ENCODE measurements at places on chromosomes 5 and 9.

DNA sequence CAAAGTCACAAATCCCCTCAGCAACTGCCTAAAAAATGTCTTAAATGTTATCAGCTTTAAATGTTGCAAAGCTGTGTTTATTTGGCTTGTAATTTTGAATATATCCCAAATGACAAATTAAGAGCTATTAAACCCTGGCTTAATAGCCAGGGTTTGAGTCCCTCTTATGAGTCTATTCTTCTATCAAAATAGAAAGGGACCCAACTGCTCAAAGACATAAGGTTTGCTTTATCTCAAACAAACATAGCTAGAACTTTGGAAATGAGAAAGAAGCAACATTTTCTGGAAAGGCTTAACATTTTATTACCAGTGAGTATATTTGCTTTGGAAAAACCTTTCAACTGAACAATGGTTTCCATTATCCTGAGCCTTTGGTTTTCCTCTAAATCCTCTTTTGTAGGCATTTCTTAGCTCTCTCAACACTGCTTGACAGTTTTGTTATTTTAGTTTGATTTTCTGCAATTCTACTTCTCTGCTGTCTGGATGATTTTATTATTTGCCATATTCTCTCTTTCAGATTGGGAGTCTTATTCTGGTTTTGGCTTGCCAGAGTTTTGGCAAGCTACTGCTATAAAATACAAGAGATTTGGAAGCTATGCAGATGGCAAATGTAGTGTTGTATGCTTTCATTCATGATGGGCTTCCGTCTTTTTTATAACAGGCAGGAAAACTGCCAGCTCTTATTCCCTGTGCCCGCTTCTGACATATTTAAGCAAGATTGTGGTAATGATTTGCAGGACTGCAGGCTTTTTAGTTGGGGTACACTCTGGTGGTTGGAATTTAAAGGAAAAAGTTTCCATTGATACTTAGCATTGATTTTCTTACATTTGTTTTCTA is 734.9 kb downstream of the DTWD2 start:
- DNase-seq, result no peak

DNA sequence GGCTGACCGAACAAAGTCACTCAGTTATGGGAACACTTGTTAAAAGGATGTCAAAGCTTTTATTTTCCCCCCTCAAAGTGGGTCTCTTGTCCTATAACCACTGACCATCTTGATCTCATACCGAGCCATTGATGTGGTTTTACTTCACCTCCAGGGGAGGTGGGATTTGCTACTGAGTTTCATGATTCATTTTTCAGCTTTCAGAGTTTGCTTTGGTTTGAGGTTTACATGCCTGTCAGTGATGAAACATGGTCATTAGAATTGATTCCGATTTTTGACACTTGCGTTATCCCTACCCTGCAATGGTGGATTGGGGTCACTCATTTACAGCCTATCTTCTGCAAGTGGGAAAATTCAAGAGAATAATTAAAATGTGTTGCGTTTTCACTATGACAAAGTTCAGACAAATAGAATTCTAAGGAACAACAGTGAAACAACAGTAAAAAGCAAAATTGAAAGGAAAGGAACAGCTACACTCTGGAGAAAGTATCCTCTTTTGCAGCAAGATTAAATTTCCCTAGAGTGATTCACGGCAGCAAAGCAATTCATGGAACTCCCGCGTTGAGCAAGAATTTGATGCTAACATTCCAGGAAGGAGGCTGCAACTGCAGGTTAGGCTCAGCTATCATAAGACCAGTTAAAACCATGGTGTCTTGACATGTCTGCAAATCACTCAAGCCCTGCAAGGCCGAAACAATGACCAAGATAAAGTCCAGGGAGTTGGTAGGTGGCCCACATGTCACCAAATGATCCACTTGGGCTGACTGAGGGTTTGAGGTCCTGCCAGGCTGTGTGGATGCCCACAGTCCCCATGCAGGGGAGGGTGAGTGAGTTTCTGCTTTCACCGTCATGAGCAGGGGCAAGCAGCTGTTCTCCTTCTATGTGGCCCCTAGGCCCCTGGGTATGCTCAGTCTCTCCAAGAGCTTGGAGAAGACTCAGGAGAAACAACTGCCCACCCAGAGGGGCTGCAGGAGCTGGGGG is 9.4 kb downstream of the GADD45G start:
- DNase-seq, result no peak

GRCh38 chr9:98906273-98907040 is 37.2 kb upstream of the COL15A1 start:
- DNase-seq, result no peak

DNA sequence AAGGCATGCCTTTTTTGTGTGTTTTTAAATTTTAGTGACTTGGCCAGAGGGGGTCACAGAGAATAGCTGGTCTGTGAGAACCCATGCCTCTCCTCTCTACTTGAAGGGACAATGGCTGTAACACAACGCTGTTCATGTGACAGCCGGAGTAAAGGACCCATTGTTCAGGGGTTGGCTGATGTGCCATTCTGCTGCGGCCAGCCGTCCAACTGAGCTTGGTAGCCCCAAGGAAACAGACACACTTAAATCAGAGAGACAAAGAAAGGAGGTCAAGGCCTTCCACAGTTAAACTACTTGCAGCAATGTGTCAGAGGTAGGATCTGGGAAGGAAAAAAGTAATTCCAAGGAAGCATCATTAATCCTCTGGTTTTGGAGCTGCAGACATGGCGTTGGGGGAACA is 8.1 kb downstream of the MEGF10 start:
- no peak for DNase-seq

- DNase-seq, result no peak
These were observed 5.0 kb upstream of the SNAPC3 start for GRCh38 chr9:15417626-15418025.

GRCh38 chr5:168575391-168576372 is 3.5 kb downstream of the PANK3 start:
- no peak for DNase-seq

GRCh38 chr9:133605856-133606707 is 3.1 kb downstream of the FAM163B start:
- no peak for DNase-seq

- no peak for DNase-seq
These were observed 597.7 kb downstream of the CCDC171 start for GRCh38 chr9:16150501-16150900.

DNA sequence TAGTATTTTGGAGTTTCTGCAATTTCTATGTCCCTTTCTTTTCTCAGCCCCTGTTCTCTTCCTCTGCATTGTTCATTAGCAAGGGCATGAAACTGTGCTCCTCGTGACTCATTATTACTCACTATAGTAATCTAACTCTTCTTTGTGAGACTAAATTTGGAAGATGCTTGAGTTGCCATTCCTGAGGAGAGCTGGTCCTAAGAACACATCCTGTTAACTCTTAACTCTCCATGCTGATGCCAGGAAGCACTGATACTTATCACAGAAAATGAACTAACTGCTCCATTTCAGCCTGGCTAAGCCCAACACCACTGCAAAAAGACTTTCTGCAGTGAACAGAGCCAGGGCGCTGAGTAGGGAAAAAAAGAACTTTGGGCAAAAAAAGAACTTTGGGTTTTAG is 10.6 kb upstream of the CSNK1A1 start:
- no peak for DNase-seq

DNA sequence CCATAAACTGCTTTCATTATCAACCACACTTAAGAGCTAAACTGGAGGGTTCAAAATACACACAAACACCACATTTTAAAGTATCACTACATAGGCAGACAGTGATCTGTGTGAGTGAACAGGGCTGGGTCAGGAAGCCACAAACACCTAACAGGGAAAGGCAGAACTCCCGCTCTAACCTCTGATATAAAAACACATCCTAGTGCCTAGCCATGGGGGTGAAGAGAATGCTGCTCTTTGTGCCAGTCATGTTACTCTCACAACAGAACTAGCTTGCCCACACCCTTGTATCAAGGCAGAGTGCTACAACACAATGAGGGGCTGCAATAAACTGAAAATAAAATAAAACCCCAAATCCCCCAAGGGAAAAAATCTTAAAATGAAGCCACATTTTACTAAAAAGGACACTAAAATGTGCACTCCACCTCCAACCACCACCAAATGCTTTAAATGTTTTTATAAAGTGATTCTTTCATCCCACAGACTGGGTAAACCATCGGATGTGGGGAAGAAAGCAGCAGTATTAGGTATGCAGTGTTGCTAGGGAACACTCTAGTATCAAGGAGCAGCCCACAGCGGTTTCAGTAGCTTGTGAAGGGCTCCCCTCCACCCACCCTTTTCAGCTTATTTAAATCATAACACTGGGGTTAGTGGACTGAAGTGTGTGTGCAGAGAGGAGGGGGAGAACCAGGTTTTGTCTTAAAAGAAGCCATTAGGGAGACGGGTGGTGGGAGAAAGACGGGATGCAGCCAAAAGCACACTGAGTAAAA is 64.5 kb downstream of the TMEM161B start:
- no peak for DNase-seq

DNA sequence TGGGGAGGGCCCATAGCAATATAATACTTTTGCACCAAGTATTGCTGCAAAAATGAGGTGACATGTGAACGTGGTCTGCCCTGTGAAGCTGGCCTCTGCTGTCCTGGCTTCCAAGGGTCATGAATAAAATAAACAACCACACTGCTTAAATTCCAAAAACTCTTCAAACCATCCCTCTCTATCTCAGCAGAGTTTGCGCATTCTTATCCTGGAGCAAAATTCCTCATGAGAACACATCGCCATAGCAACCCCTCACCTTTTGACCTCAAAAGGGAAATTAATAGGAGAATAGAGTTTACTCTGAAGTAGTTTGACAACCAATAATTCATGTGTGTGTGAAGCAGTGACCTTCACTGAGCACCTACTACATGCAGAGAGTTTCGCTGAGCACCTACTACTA is 342.9 kb downstream of the SPOCK1 start:
- no peak for DNase-seq

DNA sequence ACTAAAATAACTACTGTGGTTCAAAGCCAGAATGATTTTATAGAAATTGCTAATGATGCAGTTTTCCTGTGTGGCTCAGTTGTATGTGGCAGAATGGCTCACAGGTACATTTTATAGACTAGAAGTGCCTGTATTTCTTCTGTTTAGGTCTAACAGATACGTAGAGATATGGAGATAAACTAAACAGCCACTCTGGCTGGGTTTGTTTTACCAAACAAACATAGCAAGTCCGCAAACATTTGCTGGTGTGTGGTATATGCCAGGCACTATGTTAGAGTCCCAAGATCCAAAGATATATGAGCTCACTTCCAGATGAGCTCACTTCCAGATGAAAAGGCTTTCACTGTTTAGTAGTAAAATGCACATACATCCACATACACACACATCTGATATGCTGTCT is 24.4 kb downstream of the ADRB2 start:
- DNase-seq, result no peak
